ENCODE measurements at places on chromosomes 7 and 10.

- no peak for DNase-seq
Observed at GRCh38 chr7:87797798-87798403, 78.3 kb downstream of the SLC25A40 start.

DNA sequence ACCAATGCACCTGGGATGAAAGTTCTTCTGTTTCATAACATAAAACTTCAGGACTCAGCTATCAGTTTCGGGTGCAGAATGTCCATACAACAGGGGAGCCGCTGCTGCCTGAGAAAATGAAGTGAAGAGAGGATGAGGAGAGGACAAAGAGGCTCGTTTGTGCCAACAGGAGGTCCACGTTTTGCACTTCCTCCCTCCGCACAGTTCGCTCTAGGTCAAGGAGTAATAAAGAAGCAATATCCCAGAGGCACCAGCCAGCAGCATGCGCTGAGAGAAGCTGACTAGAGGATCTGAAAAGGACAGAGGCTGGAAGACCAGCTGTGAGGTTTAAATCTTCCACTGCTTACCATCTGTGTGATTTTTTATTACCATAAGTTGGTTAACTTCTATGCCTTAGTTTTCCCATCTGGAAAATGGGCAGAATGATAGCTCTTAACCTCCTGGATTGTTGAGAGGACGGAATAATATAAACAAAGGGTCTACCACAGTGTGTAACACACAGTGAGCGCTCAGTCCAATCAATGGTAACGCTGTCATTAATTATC is 709 bp downstream of the GPAM start:
- no peak for DNase-seq

DNA sequence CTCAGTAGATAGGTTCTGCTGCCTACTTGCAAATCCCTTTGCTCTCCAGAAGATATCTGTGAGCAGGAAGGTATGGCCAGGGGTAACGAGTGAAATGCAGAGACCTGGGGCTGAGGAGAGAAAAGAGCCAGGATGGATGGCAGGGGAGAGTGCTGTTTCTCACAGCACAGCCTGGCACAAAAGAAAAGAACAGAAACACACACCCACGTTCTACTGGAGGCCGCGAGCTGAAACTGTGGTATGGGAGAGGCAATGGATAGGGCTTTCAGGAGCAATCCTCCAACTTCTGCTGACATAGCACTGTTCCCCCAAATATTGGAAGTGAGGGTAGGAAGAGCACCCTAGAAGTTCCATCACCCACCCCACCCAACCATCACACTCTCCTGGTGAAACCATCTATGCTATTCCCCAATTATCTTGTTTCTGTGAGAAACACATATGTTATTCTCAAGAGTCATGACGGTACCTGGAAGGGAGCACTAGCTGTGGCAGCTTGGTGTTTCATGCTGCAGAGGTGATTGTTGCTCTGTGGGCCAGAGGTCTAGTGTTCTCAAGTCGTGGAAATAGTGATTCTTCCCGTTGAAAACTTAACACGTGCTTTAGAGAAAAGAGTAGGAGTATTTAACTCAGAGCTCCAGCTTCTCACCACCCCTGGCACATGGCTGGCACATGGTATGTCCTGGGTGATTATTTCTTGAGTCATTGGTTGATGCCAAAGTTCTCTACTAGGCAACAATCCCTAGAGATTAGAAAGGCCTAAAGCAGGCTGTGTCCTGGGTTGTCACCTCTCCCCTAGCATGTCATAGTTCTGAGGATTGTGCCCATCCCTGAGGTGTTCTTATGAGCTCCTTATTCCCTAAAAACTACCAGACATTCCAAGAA is 198.3 kb downstream of the PLXNA4 start:
- DNase-seq: no peak

GRCh38 chr10:67864607-67865371 is 19.7 kb upstream of the SIRT1 start:
- no peak for DNase-seq

DNA sequence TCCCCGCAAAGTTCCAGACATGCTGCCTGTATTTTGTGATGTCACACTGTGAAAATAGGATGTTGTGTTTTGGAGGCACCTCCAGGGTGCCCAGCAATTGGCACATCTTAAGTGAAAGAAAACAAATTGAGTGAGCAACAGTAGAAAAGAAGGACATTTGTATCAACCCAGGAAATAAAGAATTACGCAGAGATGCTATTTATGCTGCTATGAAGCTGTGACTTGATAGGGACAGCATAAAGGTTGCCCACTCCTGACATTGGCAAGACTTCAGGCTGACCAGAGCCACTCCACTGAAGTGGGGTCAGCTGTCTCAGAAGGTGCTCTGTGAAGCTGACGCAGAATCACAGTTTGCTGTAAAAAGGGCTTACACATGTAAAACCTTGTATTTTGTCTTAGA is 729.9 kb upstream of the GALNT17 start:
- no peak for DNase-seq

- DNase-seq: no peak
Observed at GRCh38 chr7:101884671-101885596, 67.5 kb downstream of the CUX1 start.

DNA sequence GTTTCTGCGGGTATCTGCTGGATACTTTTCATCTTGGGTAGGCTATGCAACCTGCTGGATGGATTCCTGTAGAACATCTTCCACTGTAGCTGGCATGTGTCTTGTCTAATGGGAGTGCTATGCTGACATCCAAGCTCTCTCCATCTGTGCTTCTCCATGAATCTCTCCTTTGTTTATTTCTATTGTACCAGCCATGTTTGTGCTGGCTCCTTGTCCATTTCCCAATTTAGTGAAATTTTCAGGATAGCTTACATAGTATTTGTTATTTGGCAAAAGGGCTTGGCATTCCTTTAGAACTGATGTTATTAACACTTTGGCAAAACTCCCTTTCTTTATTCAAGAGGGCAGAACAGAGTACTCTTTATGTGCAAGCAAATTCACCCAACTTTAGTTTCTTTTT is 198.0 kb downstream of the CSTF2T start:
- no peak for DNase-seq

GRCh38 chr7:29319719-29320521 is 125.3 kb downstream of the CHN2 start:
- DNase-seq: no peak

DNA sequence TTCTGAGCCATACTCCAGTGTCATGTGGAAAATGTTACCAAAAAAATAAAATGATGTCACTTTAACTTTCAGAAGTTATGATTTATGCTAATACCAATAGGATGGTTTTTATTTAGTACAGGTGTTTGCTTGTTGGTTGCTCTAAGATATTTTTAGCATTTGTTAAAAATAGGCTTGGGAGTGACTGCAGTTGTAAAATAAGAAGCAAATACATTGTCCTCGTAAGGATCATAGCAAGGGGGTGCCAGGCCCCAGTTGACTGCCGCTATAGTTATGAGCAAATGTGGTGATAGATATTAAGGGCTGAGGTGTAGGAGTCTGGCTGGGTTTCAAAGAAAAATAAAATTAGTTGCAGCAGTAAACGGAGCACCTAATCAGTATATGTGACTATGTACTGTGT is 354.4 kb upstream of the BMPER start:
- DNase-seq: no peak

DNA sequence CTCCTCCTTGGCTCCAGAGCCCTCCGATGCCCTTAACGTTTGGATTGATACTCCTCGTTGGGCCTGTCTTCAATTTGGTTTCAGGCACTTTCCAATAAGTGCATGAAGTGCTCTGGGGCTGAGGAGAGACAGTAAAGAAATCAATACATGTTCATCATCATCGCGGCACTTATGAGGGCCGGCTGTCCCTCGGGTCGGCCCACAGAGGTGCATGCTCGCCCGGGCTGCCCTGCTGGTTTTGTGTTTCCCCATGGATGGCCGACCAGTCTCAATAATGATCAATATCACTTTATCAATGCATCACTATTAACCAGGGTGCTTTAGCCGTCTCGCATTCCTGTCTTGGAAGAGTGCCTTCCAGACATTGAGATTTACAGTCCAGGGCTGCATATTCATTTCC is 154.2 kb downstream of the EBF3 start:
- no peak for DNase-seq

DNA sequence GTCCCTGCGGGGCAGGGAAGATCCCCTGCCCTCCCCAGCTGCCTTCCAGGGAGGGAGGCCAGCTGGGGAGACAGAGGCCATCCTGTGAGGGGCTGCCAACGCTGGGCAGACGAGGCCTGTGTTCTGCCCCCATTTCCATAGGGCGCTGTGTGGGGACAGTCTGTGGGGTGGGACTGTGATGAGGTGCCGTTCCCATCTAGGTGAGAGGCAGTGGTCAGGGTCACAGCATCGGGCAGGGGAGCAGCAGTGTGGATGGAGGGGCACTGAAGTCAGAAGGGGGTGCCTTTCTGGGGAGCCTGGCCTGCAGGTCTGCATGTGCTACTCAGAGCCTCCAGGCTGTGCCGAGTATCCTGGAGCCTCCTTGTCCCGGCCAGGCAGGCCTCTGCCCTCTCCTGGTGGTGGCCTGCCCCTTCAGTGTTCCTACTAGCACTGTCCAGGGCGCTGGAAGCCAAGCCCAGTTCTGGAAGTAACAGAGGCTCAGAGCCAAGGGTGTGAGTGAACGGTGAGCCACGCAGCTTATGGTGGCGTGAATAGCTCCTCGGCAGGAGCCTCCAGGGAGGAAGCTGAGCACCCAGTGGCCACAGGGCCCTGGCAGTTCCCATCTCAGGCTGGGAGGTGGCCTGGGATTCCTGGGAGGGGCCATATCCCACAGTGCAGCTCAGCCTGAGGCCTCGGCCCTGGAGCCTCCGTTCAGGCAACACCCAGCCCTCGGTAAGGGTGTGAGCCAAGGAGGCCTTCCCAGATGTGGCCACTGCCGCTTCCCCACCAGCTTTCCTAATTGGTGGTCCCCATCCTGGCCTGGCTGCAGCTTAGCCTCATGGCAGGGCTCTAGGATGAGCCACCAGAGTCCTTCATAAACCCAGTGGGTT is 23.3 kb upstream of the CSGALNACT2 start:
- no peak for DNase-seq
